ENCODE measurements at places on chromosomes 2 and 18.

GRCh38 chr2:39632876-39633275 is 32.8 kb upstream of the TMEM178A start:
- DNase-seq: no peak

- DNase-seq: no peak
Observed at GRCh38 chr18:31154181-31154580, 8.5 kb downstream of the DSC1 start.

- DNase-seq: no peak
Observed at GRCh38 chr18:37673671-37674070, 108.1 kb upstream of the CELF4 start.

DNA sequence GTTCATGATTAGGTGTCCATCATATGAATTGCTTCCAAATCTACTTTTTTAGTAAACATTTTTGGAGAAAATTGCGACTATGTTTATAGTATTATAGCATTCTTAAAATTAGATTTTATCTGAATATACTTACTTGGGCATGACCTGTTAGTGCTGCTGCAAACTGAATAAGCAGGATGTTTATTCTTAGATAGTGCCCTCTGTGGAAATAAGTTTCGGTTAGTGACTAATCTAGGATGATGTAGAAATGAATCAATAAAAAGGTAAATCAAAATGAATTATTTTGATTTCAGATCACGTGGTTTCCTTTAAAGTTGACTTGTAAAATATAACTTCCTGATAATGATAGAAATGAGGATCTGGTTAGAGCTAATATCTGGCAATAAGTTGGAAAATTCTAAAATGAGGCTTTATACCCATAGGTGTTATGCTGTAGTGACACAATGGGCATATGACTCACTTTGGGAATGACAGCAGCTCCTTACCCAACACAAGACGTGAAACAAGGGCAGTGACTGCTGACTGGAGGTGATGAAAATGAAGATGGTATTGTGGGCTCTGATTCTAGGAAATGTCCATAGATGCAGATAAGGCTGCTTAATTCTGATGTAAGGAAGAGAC is 165.8 kb upstream of the TCF4 start:
- DNase-seq: no peak

DNA sequence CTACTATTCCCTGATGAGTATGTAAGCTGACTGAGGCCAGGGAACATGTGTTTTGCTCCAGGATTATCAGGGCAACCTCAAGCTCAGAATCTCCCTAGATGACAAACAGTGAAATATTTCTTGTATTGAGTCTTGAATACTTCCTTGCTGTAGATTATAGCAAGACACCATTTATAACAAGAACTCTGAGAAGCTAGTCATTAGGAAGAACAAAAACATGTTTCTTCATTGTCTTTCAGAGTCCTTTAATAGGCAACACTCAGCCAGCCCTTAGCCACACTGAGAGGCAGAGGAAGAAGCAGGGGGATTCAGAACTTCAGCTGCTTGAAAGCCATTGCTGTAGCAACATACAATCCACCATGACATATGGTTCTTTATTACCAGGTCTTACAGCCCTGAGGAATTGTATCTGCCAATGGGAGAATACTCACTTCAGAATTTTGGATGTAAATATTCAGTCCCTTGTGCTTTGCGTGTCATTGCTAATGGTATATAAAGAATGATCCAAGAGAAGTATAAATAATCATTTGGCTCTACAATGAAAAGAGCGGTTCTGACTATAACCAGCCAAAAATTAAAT is 117.5 kb upstream of the NCKAP5 start:
- DNase-seq: no peak
